Uterus (tissue), 4 donors: ENCODE measurements at places on chromosomes 1 and 21. TPM values are rescaled to one million over a fixed set of nuclear protein-coding genes. Genes with fewer than 3 reads are reported as not detected.

DNA sequence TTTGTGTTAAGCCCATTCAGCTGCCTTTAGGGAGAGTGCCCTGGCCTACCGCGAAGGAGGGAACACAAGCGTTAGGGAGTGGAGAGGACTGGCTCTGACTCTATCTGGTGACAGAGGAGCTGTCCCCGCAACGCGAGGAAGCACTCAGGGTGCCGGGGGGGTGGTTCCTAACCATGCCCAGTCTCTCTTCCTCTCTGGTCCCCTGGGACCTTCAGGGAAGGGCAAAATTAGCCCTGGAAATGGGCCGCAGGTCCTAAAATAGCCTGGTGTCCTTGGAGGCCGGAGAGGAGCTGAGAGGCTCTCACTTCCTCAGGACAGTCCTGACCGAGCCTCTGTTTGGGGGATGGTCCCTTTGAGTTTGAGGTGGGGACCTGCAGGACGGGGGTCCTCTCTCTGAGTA lies 5.8 kb downstream of the SLC45A1 start:
- H3K27ac ChIP-seq, result peak overlapping the region; percentile 17
- no peaks in the 10 kb centered on the region for H3K4me1 ChIP-seq
- H3K27me3 ChIP-seq, result no peaks in the 10 kb centered on the region
- peak; percentile 52 for DNase-seq
- H3K4me3 ChIP-seq, result no peak overlapping the region

- no peak overlapping the region for H3K27ac ChIP-seq
- H3K4me1 ChIP-seq, result no peaks in the 10 kb centered on the region
- no peak for DNase-seq
- no peak overlapping the region for H3K4me3 ChIP-seq
- H3K36me3 ChIP-seq, result no peaks in the 10 kb centered on the region
Observed at GRCh38 chr1:90989990-90990389, 31.8 kb downstream of the ZNF644 start.

DNA sequence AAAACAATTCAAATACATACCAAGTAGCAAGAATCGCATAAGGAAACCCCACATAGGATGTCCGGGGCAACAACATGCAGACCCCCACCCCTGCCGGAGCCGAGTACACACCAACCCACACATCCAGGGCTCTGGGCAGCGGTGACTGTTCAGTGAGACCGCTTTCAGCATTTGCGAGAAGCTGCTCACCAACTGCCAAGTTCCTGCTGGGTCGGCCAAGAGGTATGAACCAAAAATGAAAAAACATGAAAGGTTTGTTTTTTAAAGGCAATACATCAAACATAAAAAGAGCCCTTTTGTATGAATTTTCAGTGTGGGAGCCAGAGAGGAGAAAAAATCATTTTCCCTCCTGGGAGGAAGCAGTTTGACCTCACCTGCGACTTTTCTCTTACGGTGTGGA lies 92.3 kb downstream of the SIM2 start:
- no peaks in the 10 kb centered on the region for H3K4me1 ChIP-seq
- H3K4me3 ChIP-seq, result no peak overlapping the region
- H3K27me3 ChIP-seq, result no peaks in the 10 kb centered on the region
- DNase-seq, result no peak
- no peaks in the 10 kb centered on the region for H3K36me3 ChIP-seq
- no peak overlapping the region for H3K27ac ChIP-seq

GRCh38 chr1:100713626-100714025 lies 5.9 kb upstream of the VCAM1 start:
- no peak overlapping the region for H3K27ac ChIP-seq
- H3K4me1 ChIP-seq, result no peaks in the 10 kb centered on the region
- H3K4me3 ChIP-seq, result no peak overlapping the region

- H3K4me3 ChIP-seq, result no peak overlapping the region
- DNase-seq, result no peak
- H3K27me3 ChIP-seq, result no peaks in the 10 kb centered on the region
- H3K4me1 ChIP-seq, result no peaks in the 10 kb centered on the region
- no peak overlapping the region for H3K27ac ChIP-seq
Observed at GRCh38 chr1:182628657-182629056, 24.5 kb upstream of the RGS16 start.

- H3K27me3 ChIP-seq, result no peaks in the 10 kb centered on the region
- no peak overlapping the region for H3K4me3 ChIP-seq
- no peak for DNase-seq
- H3K4me1 ChIP-seq, result no peaks in the 10 kb centered on the region
Observed at GRCh38 chr21:34630536-34631143, 15.7 kb upstream of the RCAN1 start.

Gene CHRM3
- total RNA-seq, result 11.8 TPM

GRCh38 chr1:216836316-216836715 lies 113.1 kb upstream of the ESRRG start:
- H3K27ac ChIP-seq, result no peak overlapping the region
- DNase-seq, result no peak
- H3K4me1 ChIP-seq, result no peaks in the 10 kb centered on the region
- no peaks in the 10 kb centered on the region for H3K27me3 ChIP-seq
- no peaks in the 10 kb centered on the region for H3K36me3 ChIP-seq
- no peak overlapping the region for H3K4me3 ChIP-seq

DNA sequence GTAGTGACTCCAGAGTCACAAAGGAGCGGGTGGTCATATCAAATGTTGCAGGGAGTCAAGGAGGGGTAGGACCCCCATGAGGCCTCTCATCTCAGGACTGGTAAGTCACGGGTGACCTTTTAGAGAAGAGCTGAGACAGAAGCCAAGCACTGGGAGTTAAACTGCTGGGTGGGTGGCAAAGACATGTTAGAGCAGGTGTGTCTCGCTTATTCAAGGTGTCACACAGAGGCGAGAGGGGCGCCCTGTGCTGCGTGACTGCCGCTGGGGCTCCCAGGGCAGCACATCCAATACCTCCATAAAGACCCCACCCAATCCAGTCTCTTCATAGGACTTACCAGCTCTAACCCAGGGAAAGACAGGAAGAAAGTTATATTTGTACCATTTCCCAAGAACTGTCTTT lies 15.2 kb downstream of the CASQ2 start:
- H3K36me3 ChIP-seq, result no peaks in the 10 kb centered on the region
- H3K27ac ChIP-seq, result no peak overlapping the region
- DNase-seq, result no peak
- no peak overlapping the region for H3K4me3 ChIP-seq

GRCh38 chr21:15221799-15222386 lies 157.1 kb upstream of the NRIP1 start:
- no peak for DNase-seq
- no peak overlapping the region for H3K27ac ChIP-seq
- no peak overlapping the region for H3K4me3 ChIP-seq
- no peaks in the 10 kb centered on the region for H3K4me1 ChIP-seq
- no peaks in the 10 kb centered on the region for H3K27me3 ChIP-seq

DNA sequence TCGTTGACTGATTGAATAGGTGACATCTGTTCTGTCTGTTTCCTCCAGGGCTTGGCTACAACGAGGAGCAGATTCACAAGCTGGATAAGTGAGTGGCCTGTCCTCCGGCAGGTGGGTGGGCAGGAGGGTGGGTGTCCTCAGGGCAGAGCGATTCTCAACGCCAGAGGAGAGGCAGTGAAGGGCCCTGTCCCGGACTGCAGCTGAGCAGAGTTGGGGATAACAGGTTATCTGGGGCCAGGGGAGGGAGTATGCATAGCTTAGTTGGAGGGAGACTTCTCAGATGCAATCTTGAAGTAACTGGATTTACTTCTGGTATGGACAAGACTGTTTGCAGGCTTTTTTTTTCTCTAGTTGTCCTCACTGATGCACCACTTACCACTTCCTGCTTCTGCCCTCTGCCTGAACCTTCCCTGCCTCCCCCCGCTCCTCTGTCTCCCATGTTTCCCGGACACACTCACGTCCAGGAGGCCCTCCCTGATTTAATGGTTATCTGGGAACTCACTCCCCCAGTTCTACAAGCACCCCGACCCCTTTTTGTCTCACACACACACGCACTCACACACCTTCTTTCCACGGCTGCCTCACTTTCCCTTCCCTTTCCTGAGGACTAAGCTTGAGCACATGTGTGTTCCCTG lies 16.4 kb upstream of the RASSF5 start:
- no peak overlapping the region for H3K4me3 ChIP-seq
- DNase-seq, result no peak
- no peaks in the 10 kb centered on the region for H3K27me3 ChIP-seq
- no peaks in the 10 kb centered on the region for H3K36me3 ChIP-seq
- H3K4me1 ChIP-seq, result peaks cover 5% of the 10 kb centered on the region

DNA sequence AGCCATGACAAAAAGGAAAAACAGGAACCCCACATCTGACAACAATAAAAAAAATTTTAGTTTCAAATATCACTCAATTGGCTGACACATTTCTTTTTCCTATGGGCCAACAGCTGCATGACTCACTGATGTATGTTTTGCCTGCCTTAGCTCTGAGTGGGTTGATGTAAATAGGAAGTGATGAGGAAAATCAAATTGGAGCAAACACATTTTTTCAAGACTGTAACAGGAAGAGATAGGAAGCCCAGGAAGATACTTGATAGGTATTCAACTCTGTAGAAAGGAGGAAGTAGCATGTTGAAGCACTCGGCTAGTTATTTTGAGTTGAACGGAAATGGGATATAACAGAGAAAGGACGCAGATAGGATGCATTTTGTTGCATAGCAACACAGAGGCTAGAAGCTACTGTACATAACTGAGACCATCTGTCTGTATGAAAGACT lies 168.0 kb upstream of the NR5A2 start:
- H3K27me3 ChIP-seq, result no peaks in the 10 kb centered on the region
- H3K4me1 ChIP-seq, result no peaks in the 10 kb centered on the region
- H3K4me3 ChIP-seq, result no peak overlapping the region
- no peaks in the 10 kb centered on the region for H3K36me3 ChIP-seq
- DNase-seq, result no peak

DNA sequence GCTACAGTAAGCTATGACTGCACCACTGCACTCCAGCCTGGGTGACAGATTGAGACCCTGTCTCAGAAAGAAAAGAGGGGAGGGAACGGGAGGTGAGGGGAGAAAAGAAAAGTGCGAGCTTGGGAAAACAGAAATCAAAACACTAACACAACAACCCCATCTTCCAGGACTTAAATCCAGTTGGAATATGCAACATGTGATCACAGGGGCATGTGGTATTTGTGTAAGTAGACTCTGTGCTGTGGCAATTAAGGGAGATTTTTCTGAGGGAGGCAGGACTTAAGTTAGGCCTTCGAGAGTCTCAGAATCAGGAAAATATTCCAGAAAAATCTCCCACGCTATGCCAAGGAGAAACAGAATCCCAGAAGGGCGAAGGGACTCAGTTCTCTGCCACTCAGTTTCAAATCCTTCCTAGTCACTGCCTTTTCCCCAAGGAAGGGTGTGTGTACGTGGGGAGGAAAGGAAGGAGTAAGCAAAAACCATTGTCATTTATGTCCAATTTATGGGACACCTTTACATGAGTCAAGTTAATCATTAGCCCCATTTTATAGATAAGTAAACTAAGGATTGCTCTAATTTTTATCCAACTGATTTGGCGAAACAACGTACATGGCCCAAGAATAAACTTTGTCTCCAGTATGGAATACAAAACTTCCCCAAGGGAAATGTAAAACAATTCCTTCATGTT lies 12.3 kb downstream of the ID3 start:
- no peaks in the 10 kb centered on the region for H3K4me1 ChIP-seq
- H3K4me3 ChIP-seq, result no peak overlapping the region
- no peaks in the 10 kb centered on the region for H3K27me3 ChIP-seq
- no peak overlapping the region for H3K27ac ChIP-seq
- no peaks in the 10 kb centered on the region for H3K36me3 ChIP-seq
- no peak for DNase-seq

DNA sequence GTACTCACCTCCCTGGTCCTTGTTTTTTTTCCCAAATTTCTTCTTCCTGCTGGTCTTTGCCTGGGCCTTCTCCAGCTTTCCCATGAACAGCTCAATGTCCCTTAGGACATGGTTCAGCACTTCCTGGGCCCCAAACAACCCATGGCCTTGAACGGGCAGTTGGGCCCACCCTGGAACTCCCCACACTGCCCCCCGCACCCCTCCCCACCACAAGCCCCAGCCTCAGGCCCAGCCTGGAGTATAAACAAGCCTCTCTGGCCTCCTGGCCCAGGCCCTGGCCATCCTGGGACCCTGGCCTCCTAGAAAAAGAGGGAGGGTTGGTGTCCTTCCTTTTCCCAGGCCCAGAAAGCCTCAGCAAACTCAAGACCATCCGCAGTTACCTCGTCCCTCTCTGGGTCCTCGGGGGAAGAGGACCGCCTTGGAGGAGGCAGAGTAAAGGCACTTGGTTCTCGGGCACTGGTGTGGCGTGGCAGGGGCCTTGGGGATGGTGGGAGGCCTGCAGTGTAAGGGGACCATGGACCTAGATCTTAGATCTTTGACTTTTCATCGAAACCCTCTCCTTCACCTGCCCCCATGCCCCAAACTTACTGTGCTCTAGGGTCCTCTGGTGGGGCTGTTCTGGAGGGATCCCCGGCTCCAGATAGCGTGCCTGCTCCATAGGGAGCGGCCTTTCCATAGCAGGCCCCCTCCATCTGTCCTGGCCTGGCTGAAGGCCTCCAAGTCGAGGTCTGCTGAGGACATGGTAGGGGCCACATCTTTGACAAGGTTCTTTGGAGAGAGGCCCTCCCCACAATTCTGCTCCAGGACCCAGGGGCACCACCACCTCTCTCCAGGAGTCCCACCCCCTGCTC lies 5.6 kb downstream of the EPS8L3 start:
- H3K27me3 ChIP-seq, result no peaks in the 10 kb centered on the region
- H3K4me3 ChIP-seq, result no peak overlapping the region
- no peaks in the 10 kb centered on the region for H3K4me1 ChIP-seq
- no peaks in the 10 kb centered on the region for H3K36me3 ChIP-seq
- H3K27ac ChIP-seq, result no peak overlapping the region

Gene LHX4
- not detected for total RNA-seq

GRCh38 chr1:207313131-207313530 lies 8.3 kb upstream of the CD55 start:
- H3K4me3 ChIP-seq, result no peak overlapping the region
- H3K27me3 ChIP-seq, result no peaks in the 10 kb centered on the region
- no peak for DNase-seq
- no peaks in the 10 kb centered on the region for H3K4me1 ChIP-seq

DNA sequence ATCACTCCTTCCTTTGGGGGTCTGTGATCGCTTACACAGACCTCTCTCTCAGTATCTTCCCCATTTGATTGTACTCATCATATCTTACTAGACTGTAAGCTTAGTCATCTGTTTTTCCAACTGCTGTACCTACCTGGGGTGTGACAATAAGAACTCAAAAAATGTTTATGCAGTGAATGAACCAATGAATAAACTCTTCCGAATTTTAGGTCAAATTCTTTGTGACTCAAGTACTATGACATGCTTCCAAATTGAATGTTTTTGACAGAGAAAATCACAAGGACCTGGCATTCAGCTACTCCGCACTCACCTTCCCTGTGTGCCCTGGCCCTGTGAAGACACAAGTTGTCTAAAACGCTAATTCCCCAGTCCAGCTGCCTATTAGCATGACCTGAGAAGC lies 42.1 kb downstream of the TMCO4 start:
- H3K36me3 ChIP-seq, result no peaks in the 10 kb centered on the region
- no peak overlapping the region for H3K4me3 ChIP-seq
- no peak overlapping the region for H3K27ac ChIP-seq
- no peak for DNase-seq
- H3K4me1 ChIP-seq, result no peaks in the 10 kb centered on the region
- H3K27me3 ChIP-seq, result no peaks in the 10 kb centered on the region

- H3K4me1 ChIP-seq, result no peaks in the 10 kb centered on the region
- DNase-seq, result no peak
- no peaks in the 10 kb centered on the region for H3K36me3 ChIP-seq
- H3K4me3 ChIP-seq, result no peak overlapping the region
Observed at GRCh38 chr1:59880735-59881134, 45.8 kb downstream of the CYP2J2 start.

- no peaks in the 10 kb centered on the region for H3K27me3 ChIP-seq
- no peak overlapping the region for H3K27ac ChIP-seq
- DNase-seq, result no peak
- H3K4me1 ChIP-seq, result no peaks in the 10 kb centered on the region
Observed at GRCh38 chr1:210344706-210345105, 16.0 kb downstream of the HHAT start.

GRCh38 chr1:16064536-16065268 lies 8.7 kb downstream of the FAM131C start:
- H3K27me3 ChIP-seq, result no peaks in the 10 kb centered on the region
- H3K4me1 ChIP-seq, result no peaks in the 10 kb centered on the region
- DNase-seq, result no peak
